ENCODE measurements at places on chromosomes 1 and 21.

DNA sequence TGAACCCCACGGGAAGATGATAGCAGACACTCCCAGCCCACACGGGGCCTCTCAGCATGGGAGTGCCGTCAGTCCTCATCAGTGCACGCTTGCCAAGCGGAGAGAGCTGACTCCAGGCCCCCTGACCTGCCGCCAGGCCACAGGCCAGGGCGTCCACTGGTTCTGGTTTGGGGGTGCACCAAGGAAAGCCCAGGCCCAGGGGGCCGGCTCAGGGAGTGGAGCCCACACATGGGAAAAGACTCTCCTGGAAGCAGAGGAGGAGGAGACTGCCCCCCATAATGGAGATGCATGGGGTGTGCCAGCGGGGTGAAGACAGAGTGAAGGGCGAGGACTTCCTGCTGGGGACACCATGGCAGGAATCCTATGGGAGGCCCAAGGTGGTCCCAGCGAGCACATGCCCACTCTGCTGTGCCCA lies 6.4 kb downstream of the TRIM11 start:
- no peak for DNase-seq

- DNase-seq = no peak
These were observed 360.7 kb upstream of the CAMK1G start for GRCh38 chr1:209222826-209223225.

DNA sequence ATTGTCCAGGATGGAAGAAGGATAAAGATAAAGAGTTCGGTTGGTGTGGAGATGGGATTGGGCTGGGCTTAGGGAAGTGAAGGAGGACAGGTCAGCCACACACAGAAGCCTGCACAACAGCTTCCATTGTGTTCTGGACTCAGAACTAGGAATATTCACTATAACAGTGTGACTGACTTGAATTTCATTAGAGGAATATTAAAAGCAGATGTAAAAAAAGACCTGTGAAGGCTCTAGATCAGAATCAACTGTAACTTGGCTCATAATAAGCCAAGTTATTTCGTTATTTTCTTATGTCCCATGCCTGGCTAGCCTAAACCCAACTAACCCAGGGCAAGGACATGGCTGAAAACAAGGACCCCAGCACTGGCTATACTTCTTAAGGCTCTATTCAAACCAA lies 56.6 kb upstream of the GPR88 start:
- DNase-seq = no peak

DNA sequence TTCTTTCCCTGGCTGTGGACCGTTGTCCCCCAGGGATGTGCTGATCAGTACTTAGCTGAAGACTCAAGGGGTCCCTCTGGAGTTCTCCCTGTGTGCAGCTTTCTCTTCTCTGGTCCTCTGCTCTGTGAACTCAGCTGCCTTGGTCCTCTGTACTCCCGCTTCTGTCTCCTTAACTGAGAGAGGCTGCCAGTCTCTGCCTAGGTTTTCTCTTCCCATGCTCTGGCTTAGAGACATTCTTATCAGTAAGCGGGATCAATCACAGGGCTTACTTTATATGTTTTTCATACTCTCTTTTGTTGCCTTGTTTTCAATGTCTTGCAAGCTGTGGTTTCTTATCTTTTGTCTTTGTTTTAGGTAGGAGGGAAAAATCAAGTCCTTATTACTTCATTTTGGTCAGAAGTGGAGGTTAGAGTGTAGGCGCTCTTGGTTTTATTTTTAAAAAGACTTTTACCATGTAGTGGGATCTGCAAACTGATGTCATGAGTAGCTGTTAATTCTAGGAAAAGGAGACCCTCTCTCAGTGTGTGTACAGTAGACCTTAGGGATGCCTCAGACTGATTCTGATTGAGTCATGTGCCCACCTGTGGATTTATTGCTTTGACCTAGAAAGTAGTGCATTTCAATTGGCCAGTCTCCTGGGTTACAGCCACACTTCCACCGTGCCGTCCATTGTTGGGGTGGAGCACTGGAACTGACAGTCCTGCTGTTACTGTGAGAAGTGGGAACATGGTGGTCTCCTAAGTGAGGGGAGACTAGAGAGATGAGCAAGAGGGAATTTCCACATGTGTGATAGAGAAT lies 46.6 kb downstream of the TTC3 start:
- no peak for DNase-seq

- no peak for DNase-seq
These were observed 99.1 kb upstream of the ZNF644 start for GRCh38 chr1:91120936-91121335.

DNA sequence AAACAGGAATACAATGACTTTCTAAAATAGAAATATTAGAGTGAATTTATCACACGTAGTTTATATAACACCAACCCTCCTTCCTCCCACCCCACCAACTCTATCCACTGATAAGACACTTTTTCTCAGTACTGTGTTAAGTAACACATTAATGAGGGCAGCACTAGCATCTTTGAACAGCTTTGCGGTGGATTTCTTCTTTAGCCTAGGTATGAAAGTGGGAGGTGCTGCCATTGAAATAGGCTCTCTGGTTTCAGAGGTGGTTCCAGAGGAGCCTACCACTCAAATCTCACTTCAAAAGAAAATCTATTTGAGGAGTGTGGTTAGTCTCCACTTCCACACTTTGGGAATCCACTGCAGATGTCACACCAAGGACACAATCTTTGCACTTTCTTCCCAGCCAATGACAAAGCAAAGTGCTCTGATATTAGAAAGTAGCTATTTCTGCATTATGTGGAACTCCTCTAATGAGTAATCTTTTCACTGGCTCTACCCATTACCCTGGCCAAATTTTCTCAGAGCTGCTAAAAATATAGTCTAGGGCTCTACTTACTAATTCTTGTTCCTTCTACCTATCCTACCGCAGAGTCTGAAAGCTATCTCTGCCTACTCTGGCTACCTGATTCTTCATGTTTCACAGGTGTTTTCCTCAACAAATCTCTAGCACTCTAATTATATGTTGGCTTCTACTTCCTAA lies 1667.8 kb downstream of the MRPL39 start:
- no peak for DNase-seq

DNA sequence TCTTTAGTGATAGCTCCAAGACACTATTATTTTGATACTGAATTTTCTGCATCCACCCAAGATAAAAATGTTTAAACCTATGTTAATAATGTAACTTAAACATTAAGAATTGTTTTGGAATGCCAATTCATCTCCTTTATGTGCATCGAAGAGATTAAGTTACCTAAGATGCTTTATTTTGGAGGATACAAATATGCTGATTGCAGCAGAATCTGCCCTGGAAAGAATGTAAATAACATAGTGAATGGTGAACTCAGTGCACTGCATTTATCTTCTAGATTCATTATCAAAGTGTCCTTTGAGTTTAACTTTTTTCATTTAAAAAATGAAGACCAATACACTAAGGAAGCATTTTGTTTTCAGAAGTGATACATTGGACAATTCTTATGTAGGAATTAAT lies 757.2 kb downstream of the MRPL39 start:
- no peak for DNase-seq

- no peak for DNase-seq
These were observed 43.1 kb downstream of the CD55 start for GRCh38 chr1:207364614-207365013.

DNA sequence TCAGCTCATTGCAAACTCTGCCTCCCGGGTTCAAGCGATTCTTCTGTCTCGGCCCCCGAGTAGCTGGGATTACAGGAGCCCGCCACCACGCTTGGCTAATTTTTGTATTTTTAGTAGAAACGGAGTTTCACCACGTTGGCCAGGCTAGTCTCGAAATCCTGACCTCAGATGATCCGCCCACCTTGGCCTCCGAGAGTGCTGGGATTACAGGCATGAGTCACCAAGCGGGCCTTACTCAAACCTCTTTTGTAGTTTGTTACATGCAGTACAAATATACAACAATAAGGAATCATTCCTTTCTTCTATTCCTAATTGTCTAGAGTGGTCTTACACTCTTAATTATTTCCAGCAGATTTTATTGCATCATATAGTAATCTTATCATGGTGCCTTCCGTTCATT lies 16.6 kb downstream of the SPATA17 start:
- DNase-seq = no peak

- DNase-seq = no peak
These were observed 36.4 kb upstream of the PRELP start for GRCh38 chr1:203439131-203439730.

DNA sequence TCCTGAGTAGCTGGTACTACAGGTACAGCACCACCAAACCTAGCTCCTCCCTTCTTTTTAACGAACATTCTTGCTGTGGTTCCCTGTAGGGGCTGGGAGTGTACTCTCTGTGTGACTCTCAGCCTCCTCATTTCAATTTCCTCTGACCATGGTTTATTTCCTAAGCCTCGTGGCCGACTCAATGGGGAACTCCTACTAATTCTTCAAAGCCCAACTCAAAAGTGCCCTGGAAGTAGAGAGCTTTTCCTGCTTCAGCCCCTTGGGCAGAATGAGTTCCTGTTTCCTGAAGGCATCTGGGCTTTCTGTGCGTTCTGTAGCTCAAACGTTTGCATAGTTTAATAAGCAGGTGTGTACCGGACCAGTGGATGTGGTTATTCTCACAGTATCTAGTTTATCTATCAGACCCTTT lies 70.9 kb upstream of the ACOT11 start:
- no peak for DNase-seq

- DNase-seq = no peak
These were observed 39.5 kb downstream of the IER5 start for GRCh38 chr1:181127898-181128453.

GRCh38 chr1:175443332-175443731 lies 250.8 kb upstream of the KIAA0040 start:
- DNase-seq = no peak

GRCh38 chr1:81183553-81183952 lies 617.2 kb upstream of the ADGRL2 start:
- no peak for DNase-seq

DNA sequence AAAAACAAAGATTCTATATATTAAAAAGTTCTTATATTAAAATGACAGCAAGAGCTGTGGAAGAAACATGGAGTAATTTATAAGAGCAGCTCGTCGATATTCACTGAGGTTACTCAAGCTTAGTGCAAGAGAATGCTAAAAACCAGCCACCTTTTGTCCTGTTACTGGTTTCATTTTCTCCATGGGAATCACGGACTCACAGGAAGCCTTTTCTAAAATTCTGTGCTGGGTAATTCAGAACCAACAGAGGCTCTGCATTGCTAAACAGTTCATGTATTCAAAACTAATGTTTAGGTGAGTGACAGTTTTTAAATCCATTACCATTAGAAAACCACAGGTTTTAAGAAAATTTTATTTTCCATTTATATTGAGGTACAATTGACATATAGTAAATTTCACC lies 147.8 kb upstream of the MAP1LC3C start:
- no peak for DNase-seq

DNA sequence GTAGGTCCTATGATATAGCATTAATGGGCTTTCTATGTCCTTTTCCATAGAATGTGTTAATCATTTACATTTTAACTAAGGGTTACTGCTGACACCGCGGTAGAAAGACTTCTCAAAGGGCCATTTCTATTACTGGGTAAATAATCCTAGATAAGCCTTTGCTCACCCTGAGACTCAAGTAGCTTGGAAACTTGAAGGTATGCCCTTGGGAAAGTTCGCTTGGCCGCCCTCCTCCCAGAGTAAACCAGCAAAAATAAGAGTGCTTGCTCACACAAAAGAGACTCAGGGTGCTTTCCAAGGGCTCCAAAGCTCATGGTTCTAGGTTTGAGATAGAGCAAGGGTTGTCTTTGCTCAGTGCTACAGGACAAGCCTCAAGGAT lies 85.8 kb upstream of the TMPRSS2 start:
- no peak for DNase-seq

GRCh38 chr1:171654942-171655745 lies 2.7 kb upstream of the MYOC start:
- no peak for DNase-seq

GRCh38 chr1:56415720-56416119 lies 163.6 kb downstream of the PLPP3 start:
- no peak for DNase-seq

DNA sequence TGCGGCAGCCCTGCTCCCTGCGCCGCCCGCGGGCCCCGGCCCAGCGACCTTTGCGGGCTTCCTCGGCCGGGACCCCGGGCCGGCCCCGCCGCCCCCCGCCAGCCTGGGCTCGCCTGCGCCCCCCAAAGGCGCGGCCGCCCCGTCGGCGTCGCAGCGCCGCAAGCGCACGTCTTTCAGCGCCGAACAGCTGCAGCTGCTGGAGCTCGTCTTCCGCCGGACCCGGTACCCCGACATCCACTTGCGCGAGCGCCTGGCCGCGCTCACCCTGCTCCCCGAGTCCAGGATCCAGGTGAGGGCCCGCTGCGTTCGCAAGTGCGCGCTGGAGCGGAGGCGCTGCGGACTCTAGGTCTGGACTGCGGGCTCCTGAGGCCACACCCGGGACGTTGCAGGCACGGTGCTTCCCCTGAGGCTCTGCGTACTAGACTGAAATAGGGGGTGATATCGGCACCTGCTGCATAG lies 351 bp downstream of the MIXL1 start:
- DNase-seq = no peak

- DNase-seq = no peak
These were observed 89.8 kb downstream of the ABCA4 start for GRCh38 chr1:94031154-94031553.

DNA sequence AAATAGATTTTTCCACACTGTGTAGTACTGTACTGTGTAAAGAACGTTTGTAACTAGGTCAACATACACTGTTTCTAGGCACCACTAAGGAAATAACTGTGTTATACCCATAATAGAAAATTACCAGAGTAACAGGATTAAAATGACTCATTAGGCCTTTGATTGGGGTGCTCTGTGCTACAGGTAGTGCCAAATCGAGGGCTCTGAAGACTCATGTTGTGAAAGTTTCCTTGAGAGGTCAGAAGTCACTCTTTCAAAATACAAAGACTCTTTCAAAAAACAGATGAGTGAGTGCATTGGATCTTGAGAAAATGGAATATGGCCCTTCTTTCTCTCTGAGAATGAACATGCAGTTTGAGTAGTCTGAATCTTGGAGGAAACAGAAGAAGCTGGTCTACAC lies 143.0 kb downstream of the MRPL39 start:
- DNase-seq = no peak

- no peak for DNase-seq
These were observed 991.1 kb downstream of the KCNT2 start for GRCh38 chr1:195617106-195617505.

GRCh38 chr1:68831281-68831680 lies 334.4 kb upstream of the DEPDC1 start:
- no peak for DNase-seq

DNA sequence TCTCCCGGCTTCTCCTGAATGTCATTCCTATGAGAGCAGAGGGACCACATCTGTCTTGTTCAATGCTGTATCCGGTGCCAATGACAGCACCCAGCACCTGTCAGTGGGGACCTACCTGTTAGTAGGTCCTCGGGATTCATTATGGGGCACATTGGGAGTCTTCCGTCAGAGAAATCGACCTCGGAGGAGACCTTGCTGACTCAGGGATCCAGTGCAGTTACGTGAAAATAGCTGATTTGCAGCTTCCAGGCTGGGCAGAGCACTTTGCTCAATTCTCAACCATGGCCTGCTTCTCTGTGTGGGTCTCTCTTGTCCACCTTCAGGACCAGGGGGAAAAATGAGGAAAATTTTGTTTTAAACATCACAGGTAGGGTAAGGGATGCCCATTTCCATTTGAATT lies 130.2 kb downstream of the PRDM2 start:
- no peak for DNase-seq

- DNase-seq = peak; percentile 71
These were observed 41.6 kb upstream of the MTR start for GRCh38 chr1:236753516-236753915.
